ENCODE measurements at places on chromosomes 16 and 17.

DNA sequence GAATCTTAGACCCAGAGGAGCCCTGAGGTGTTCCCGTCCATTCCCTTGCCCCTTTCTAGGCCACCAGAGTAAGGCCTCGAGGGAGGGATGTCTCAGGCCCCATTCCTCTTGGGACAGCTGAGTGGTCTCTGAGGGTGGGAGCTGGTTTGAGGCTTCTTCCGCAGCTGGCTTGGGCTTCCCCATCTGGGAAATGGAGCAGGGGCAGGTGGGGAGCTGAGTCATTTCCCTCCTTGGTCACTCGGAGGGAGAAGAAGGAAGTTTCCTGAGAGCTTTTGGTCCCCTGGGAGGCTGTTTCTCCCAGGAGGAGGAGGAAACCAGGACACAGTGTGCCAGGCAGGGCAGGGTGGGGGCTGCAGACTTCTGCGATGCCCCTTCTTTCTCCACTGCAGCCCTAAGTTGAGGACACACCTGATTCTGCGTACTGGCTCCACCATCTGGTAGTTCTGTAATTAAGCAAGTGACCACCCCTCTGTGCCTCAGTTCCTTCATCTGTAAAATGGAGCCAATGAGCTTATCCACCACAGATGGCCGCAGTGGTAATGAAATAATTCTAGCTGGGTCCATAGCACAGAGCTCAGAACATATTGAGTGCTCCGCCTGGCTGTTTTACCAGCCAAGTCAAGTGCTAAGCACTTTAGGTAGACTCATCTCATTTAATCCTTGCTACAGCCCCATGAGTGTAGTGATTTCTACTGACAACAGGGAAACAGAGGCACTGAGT is 1.6 kb upstream of the KCNJ12 start:
- no peak for DNase-seq

GRCh38 chr16:27762441-27762840 is 212.5 kb downstream of the KATNIP start:
- no peak for DNase-seq

- no peak for DNase-seq
Observed at GRCh38 chr17:27539152-27539551, 82.9 kb downstream of the KSR1 start.

- DNase-seq = no peak
Observed at GRCh38 chr17:50183421-50183994, 17.7 kb downstream of the SGCA start.

GRCh38 chr17:56697190-56697589 is 103.7 kb downstream of the NOG start:
- DNase-seq = no peak

DNA sequence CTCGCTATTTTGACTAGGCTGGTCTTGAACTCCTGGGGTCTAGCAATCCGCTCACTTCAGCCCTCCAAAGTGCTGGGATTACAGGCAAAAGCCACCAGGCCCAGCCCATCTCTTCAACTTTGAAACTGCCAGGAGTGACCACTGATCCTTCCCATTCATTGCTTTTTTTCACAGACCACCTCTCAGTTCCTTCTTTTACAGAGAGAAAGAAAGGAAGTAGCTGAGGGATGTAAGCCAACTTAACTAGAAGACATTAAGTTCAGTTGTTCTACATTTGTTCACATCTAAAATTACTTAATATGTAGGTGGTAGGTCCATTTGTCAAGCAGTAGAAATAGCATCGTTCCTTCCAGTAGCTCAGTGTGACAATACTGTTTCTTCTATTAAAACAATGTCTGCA is 219.8 kb downstream of the STX8 start:
- DNase-seq = no peak

- no peak for DNase-seq
Observed at GRCh38 chr17:35738519-35739133, 7.2 kb downstream of the RASL10B start.

- no peak for DNase-seq
Observed at GRCh38 chr17:62745806-62746205, 62.3 kb downstream of the MARCHF10 start.

DNA sequence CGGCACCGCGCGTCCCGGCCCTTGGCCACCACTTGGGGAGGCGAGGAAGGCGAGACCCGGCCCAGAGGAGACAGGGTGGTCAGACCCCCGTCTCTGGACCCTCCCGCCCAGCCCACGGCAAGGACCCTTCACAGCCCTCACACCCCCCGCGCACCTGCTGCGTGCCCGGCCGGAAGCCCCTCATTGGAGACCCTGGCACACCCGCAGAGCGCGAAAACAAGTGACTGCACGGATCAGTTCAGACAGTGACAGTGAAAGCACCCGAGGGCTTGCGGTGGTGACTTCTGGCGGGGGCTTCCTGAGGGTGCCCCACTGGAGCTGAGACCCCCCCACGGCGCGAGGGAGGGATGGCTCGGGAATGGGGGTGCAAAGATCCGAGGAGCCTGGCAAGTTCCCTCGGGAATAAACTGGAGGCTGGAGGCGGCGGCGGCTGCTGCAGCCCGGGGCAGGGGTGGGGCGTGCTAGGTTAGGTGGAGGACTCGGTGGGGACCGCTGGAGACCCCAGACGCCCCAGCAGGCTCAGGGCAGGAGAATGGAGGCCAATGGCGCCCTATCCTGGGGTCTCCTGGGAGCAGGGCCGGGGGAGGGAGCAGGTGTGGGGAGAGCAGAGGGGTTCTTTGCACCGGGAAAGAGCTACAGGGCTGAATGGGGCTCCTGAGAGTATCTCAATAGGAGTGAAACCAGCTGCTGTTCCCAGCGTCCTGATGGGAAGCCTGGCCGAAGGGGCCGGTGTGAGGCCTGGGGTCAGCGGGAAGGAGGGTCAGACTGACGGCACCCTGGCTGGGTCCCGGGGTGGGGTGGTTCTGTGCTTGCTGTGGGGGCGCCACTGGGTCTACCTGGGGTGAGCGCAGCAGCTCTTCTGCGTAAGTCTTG is 824 bp upstream of the FBXL16 start:
- no peak for DNase-seq

DNA sequence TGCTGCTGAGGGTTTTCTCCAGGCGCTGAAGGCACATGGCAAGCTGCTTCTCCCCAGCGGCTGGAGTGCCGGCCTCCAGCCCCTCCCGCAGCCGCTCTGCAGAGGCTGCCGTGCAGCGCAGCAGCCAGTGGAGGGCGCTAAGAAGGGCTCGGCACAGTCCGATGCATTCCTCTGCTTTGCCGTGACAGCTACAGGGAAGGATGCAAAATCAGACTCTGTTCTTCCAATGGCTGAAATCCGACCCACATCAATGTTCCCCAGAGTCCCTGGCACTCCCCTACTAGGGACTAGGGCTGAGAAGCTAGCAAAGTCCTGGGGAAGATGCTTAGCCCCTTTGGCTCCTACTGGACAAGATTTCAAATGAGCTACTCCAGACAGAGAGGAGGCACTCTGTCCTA is 19.0 kb downstream of the MED24 start:
- no peak for DNase-seq

- no peak for DNase-seq
Observed at GRCh38 chr16:66904846-66905632, 13.6 kb downstream of the CDH16 start.

DNA sequence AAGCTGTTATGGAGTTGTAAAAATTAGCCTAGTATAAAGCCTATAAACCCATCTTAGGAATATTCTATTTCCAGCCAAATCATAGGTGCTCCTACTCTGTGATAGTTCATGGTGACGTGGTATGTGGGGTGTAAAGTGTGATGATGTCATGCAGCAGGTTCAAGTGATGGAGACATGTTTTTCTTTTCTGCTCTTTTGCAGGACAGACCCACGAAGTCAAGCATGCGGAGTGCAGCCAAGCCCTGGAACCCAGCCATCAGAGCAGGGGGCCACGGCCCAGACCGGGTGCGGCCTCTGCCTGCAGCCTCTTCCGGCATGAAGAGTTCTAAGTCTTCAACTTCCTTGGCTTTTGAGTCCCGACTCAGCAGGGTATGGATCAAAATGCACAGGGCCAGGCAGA is 87.3 kb downstream of the SPECC1 start:
- no peak for DNase-seq
